CD4-positive, alpha-beta T cell treated with Interleukin-21 for 1 hour (primary cell): ENCODE measurements at places on chromosomes 12 and 14.
A peak's percentile ranks its signal among the peaks of the same experiment; 100 is the strongest.

DNA sequence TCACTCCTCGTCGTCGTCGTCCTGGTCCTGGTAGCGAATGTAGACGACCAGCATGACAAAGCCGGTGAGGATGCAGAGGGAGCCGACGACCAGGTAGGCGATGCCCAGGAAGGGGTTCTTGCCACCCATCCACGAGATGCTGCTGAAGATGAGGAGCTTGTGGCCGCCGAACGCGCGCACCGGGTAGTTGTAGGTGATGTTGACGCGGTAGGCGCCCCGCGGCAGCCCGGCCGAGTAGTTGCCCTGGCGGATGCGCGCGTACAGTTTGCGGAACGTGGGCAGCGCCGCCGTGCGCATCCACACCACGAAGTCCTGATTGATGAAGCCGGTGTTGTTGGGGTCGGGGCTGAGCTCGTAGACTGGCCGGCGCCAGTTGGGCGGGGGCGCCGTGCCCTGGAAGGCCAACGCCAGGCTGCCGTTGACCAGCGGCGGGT, 1.0 kb downstream of the TMEM30B start:
- DNase-seq = no peak

GRCh38 chr12:20800160-20800559, 10.3 kb upstream of the SLCO1B3 start:
- no peak for DNase-seq

GRCh38 chr12:4118017-4118510, 155.5 kb upstream of the CCND2 start:
- DNase-seq = peak; percentile 47

DNA sequence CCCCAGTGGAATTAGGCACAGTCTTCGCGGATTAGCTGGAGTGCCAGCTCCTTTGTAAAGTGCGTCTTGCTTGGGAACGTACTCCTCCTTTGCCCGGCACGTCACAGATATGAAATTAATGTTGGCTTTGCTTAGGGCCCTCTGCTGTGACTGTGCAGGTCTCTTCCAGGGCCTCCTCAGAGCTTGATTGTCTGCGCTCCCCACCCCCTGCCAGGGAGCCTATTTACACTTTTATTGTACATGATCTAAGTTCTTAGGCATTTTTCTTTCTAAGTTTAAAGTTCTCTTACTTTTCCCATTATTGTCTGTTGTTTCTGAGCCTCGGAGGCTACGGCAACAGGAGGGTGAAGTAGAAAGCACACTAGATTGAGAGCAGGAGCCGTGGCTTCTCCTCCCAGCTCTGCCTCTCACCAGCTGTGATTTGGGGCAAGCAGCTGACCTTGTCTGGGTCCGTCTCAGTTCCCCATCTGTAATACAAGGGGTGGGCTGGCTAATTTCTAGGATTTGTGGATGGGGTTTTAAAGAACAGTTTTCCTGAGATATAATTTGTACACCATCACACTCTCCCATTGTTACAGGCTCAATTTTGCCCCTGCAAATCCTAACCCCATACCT, 81.8 kb downstream of the TSPAN9 start:
- DNase-seq = no peak

GRCh38 chr12:53380104-53380793, at the start of gene SP1:
SP1 (plus strand) TSS chr12:53380176; CDS start chr12:53380292, 116 bp downstream.
- DNase-seq = peak; percentile 91

GRCh38 chr14:54474232-54474793, 14.5 kb downstream of the GMFB start:
- no peak for DNase-seq

GRCh38 chr12:51636986-51637385, 46.0 kb downstream of the SCN8A start:
- no peak for DNase-seq

DNA sequence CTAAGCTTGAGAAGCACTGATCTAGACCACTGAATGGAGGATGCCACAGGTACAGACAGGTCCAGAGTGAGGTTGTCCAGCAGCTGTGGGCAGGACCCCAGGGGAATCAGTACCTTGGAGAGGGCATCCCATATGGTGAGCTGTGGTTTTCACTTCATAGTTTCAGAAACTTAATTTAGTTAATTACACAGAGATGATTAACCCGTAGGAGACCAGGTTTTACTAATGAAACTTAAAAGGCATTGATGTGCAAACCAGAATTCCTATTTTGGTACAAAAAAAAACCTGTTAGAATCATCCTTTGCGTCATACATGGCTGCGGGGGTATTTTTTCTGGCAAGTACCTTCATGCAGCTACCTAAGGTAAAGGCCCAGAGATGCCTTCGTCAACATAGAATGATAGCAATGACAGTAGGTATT, 159.3 kb downstream of the DACT1 start:
- no peak for DNase-seq

DNA sequence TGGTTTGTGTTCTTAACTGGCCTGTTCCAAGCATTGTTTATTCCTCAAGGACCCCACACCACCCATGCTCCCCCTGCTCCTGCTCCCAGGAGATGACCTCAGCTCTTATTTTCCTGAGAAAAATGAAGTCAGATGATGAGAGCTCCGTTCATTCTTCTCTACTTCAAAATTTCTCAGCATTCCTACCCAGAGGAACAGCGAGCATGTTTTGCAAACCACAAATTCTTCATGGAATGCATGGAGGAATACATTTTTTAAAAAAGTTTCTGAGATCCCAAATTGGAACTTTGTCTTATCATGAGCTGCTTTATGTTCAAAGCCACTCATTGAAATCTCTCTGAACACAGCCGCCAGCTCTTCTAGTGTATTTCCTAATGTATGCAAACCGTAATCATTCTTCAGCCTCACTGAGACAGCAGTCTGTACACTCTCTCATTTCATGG, 44.9 kb downstream of the SYNE2 start:
- no peak for DNase-seq

DNA sequence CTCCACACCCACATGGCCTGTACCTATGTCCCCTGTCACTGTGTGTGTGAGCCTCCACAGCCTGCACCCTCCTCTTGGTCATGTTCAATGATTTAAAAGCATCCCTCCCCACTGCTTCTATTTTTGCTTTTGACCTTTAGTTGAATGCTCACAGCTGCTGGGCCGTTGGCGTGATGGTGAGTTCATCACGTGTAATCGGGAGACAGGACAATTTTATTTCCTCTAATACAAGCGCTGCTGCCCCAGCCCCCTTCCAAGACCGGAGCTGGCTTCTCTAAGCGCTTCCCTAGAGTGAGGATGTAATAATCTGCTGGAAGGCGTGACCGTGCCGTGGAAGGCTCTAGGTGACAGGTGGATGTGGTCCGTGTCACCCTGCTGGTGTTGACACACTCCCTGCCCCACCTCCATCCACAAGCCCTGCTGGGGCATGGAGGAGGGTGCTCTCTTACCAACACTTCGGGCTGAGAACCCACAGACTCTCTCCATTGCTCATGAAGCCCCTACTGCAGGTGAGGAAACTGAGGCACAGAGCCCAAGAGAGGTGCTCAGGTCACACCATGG, 25.4 kb downstream of the CCDC85C start:
- DNase-seq = no peak

- DNase-seq = no peak
Observed at GRCh38 chr14:90398841-90399540, 2.2 kb downstream of the CALM1 start.

DNA sequence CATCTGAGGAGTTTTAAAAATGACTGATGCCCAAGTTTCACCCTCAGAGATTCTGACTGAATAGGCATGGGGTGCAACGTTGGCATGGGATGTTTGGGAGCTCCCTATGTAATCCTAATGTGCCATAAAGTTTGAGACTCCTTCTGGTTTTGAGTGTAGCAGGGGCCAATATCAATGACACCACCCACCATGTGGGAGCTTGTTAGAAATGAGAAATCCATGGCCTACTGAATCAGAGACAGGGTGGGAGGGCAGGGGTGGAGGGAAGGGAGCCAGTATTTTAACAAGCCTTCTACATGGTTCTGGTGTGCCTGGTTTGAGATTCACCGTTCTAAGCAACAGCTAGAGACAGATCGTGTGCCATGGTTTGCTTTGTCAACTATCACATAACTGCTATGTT, 46.1 kb downstream of the VCPKMT start:
- DNase-seq = no peak

DNA sequence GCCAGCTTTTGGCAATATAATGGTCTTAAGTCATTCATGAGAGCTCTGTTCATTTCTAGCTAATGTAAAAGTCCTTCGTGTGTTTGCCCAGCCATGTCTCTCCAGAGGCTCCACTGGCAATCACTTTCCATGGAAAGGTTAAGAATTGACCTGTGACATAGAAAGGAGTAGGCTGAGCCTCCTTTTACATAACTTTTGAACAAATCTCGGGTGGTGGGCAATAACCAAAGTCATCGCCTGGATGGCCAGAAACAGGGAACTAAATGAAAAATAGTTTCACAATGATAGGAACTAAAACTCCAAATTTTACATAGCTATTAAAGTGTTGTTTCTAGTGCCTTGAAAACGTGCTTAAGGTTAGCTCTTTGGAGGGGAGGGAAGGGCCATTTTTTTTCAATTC, 6.5 kb downstream of the BHLHE41 start:
- no peak for DNase-seq

DNA sequence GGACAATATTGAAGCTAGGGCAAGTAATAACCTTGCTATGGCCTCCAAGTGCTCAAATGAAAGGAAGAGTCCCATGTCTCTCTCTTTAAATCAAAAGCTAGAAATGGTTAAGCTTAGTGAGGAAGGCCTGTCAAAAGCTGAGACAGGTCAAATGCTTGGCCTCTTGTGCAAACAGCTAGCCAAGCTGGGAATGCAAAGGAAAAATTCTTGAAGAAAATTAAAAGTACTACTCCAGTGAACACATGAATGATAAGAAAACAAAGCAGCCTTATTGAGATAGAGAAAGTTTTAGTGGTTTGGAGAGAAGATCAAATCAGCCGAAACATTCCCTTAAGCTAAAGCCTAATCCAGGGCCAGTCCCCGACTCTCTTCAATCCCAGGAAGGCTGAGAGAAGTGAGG, 84.1 kb upstream of the PLEKHA5 start:
- DNase-seq = no peak

GRCh38 chr12:122232691-122233090, 6.8 kb upstream of the DIABLO start:
- DNase-seq = no peak

GRCh38 chr12:132771126-132771838, 9.7 kb upstream of the ANKLE2 start:
- peak; percentile 60 for DNase-seq

DNA sequence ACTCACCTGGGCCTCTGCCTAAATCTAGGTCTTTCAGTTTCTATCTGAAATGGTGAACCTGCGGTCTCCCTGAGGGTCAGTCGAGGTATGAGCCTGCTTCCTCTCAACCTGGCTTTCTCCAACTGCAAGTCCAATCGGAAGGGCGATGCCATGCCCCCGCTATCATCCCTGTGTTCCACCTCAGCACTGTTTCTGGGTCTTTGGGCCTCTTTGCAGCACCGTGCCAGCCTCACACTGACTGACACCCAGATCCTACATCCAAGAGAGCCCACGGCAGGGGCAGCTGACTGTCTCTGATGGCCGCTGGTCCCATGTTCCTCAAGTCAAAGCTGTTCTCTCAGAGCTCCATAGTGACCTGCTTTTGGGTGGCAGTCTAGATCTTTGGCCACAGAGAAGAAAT, 120.7 kb downstream of the PAPOLA start:
- DNase-seq = no peak

DNA sequence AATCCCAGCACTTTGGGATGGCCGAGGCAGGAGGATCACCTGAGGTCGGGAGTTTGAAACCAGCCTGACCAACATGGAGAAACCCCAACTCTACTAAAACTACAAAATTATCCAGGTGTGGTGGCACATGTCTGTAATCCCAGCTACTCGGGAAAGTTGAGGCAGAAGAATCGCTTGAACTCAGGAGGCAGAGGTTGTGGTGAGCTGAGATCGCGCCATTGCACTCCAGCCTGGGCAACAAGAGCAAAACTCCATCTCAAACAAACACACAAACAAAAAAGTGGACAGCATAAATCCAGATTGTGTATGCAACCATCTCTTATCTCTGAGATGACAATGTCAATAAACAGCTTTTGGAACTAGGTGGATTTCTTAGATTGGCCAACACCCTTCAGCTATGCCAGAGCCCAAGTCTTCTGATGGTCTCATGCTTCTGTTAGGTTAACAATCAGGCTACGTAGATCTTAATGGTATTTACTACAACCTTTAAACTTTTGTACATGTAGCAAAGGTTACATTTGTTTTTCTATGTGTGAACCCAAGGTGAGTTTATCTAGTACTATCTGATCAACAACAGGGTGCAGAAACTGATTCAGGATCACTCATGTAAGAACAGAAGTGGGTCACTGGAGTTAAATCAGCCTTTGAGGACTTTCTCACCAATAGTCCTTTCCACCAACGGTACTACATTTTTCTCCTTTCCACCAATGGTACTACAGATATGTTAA, 73.7 kb downstream of the DUSP16 start:
- DNase-seq = no peak

GRCh38 chr14:99589031-99589441, 15.0 kb downstream of the CCDC85C start:
- no peak for DNase-seq

DNA sequence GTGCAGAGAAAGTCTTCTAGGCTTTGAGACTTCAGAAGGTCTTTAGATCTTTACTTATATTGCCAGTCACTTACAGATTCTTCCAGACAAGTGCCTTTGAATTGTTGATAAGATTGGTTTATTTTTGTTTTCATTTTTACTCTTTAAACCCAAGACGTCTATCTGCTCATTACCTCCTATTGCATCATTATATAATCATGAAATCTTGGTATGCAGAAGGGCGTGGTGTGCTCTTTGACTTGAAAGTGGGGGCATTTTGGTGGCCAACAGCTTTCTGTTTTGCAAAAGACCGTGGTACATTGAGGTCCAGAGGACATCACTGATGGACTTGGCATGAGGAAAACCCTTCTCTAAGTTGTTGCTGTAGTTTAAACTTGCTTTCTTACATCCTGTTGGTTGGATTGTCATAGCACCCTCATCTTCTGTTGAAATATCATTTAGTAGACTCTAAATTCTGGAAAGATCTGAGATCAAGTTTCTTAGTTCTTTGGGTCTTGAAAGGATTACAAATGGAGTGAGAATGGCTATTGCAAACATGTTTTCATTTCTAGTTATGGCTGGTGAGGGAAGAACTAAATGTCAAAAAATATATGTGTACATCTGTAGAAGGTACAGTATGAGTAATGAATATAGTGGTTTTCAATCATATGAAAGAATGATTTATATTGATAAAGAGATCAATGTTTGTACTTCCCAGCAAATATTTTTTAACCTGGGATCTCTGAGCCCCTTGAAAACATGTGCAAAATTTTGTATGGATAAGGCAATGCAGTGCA, 441.8 kb downstream of the NRXN3 start:
- no peak for DNase-seq

- no peak for DNase-seq
Observed at GRCh38 chr12:27958675-27959074, 13.9 kb downstream of the PTHLH start.

DNA sequence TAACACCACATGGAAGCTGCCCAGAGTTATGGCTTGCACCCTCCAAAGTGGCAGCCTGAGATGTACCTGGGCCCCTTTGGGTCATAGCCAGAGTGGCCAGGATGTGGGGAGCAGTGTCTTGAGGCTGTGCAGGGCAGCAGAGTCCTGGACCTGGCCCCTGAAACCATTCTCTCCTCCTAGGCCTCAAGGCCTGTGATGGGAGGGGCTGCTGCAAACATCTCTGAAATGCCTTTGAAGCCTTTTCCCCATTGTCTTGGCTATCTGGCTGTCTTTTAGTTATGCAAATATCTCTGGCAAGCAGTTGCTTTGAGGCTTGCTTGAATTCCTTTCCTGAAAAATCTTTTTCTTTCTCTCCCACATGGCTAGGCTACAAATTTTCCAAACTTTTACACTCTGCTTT, 356.5 kb downstream of the DAD1 start:
- DNase-seq = no peak

- DNase-seq = peak; percentile 17
Observed at GRCh38 chr12:89235189-89235993, 116.9 kb downstream of the DUSP6 start.

- DNase-seq = no peak
Observed at GRCh38 chr12:107602446-107602845, 83.2 kb upstream of the PWP1 start.
